ENCODE measurements at places on chromosomes 1 and 21. TPM values are rescaled to one million over a fixed set of nuclear protein-coding genes. Genes with fewer than 3 reads are reported as not detected.

DNA sequence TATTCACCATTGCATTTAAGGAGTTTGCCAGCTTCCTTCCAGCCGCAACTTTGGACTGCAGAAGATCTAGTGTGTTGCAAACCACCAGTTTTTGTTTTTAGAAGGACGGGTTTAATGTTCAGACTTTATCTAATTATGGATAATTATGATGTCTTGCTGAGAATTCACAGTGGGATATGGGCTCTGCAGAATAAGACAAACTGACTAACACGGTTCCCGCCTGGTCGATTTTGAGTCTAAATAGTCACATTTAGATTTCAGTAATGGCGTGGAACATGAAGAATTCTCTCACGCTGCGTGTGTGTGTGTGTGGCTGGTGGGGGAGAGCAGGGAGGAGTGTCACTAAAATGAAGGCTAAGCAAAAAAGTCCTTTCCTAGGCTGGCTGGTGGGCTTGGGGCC, 48.5 kb upstream of the DMRTB1 start:
- DNase-seq: no peak

GRCh38 chr1:206699000-206699586, 14.4 kb downstream of the MAPKAPK2 start:
- no peak for DNase-seq

DNA sequence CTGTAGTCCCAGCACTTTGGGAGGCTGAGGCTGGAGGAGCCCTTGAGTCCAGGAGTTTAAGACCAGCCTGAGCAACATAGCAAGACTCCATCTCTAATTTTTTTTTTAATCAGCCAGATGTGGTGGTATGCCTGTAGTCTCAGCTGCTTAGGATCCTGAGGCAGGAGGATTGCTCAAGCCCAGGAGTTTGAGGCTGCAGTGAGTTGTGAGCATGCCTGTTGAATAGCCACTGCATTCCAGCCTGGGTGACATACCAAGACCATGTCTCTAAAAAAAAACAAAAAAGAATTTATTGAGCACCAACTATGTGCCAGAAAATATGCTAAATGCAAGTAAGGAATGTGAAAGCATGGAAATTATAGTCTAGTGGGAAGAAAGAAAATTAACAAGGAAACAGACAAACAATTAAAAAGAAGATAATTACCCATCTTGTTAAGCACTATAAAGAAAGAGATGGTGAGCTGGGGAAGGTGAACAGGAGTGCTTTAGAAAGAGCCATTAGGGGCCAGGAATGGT, 104.0 kb upstream of the ZNF678 start:
- no peak for DNase-seq

DNA sequence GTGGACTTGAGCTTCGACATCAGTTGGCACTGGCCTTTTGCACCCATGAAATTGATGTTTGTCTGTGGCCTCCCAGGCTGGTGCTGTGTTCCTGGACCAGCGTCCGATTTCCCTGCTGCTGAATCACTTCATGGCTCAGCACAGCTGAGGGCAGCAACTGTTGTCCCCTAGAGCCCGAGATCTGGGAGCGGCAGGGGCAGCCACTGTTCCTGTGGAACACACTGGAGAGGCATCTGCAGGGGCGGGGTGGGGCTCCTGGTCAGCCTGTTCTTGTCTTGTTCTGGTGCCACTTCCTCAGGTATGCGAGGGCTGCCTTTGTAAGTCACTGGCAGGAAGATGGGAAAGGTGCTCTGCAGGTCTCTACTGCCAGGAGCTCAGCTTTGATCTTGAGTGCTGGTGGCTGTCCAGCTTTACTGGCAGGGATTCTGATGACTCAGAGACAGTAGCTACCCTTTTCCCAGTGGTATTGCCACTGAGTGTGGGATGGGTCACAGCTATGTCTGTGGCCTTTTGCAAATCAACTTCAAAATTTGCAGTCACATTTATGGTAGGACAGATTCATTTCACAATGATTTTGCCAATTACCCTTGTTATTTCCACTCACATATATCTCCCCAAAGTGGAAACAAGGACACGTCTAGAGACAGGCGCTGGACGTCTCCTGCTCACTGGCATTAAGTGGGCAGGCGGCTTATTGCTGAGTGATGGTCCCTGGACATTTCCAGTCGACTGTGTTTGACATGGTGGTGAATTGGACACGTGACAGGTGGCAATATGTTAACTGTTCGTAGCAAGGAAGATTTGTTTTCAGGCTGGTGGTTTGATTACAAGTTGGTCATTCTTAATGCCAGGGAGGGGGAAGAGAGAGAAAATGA, 15.3 kb downstream of the AGPAT3 start:
- DNase-seq: no peak

DNA sequence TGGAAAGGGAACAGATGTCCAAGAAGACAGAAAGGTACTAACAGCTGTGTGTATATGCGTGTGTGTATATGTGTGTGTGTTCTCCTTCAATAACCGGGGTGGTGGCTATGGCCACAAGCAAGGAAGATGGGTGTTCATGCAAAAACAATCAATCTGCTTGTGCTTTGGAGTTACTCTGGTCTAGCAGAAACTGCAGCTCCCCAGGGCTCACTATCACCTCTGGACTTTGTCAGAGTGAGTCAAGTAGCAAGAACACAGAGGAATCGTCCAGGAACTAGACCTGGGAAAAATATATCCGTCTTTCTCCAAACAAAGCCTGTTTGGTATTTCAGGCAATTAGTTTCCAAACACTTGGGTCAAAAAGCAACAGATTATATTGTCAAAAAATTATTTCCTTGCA, 68.6 kb downstream of the GNG12 start:
- DNase-seq: no peak

DNA sequence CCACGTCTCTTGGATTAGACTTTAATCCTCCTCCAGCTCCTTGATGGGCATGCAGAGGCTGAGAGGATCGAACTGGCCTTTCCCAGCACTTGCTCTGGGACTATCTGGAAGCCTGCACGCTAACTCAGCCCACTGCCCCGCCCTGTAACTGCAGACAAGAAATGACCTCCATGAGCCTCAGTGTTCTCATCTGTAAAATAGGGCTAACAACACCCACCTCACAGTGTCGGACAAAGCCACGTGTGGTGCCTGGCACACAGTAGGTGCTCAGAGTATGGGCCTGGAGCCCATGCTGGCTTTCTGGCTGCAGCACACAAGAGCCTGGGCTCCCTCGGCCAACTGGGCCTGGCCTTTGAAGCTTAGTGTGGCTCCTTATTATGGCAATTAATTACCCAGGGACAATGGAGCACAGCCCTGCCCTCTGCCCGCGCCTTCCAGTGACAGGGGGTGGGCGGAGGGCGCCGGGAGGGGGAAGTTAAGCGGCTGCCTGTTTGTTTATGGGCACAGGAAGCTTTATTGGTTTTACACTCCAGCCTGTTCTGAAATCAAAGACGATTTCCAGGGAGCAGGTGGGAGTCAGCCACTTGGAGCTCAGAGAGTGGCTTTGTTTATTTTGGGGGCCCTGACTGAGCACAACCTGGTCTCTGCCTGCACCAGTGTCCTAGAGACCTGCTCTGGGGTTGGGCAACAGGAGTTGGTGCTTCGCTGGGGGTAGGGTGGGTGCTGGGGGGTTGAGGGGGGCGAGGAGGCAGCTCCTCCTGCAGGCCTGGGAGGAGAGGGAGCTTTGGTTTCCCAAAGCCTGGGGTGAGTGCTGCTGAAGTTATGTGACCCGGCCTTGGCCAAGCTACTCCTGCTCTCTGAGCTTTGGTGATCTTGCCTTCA, 31.0 kb downstream of the PAX7 start:
- DNase-seq: no peak

GRCh38 chr1:155093911-155094621, 15.4 kb downstream of the EFNA3 start:
- DNase-seq: no peak

- DNase-seq: no peak
Measured at GRCh38 chr1:12383001-12383400, 153.2 kb downstream of the VPS13D start.

- DNase-seq: no peak
Measured at GRCh38 chr1:230251644-230252191, 174.4 kb downstream of the PGBD5 start.

- no peak for DNase-seq
Measured at GRCh38 chr1:39391691-39392679, 99.5 kb upstream of the BMP8A start.

DNA sequence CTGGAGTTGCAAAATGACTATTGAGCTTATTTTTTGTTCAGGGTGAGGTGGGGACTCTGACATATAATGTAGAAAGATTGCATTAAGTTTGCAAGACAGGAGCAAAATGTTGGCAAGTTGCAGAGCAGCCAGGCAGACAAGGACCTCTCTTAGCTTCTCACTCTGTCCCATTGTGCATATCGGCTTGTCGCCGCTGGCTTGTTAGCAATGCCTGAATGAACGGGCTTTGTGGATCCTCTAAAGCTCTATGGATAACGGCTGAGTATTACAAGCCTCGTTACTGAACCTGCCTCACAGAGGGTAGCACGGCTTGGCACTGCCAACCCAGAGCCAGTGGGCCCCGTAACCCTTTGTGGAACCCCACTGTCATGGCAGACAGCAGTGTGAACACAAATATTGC, 68.4 kb downstream of the TNR start:
- DNase-seq: no peak

DNA sequence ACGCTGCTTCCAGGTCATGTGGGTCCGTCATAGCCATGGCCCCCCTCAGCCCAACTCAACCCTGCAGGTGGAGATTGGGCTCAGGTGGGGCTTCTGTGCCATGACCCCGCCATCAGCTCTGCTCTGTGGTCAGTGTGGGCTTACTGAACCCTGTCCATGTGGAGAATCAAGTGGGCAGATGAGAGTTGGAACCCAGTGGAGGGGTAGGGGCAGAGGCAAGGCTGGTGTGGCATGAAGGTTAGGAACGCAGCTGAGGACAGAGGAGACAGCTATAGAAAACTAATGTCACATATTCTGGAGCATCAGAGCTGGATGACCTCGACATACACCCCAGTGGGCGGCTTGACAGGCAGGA, 355.9 kb downstream of the PTPRU start:
- DNase-seq: no peak

- no peak for DNase-seq
Measured at GRCh38 chr1:209652873-209653401, 712 bp upstream of the LAMB3 start.

DNA sequence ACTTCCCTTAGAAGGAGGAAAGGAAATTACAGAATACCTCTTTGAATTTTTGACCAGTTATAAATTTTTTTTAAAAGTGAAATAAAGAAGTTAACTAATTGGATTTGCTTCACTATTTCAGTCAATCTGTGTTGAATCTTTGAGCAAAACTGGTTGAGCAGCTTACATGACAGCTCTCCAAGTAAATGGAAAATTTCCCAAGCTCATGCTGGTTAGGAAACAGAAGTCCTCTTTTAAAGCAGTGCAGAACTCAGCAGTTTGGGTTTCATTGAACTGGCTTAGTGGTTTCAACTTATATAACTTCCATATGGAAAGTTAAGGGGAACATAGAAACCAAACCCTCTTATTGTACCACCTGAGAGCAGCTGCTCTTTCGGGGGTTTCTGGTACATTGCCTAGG, 250.5 kb downstream of the PDE4B start:
- no peak for DNase-seq

The FAM163A gene
- total RNA-seq: not detected

The GATAD2B gene
- total RNA-seq: 45.4 TPM

The TEX38 gene
- not detected for total RNA-seq
